ENCODE measurements at places on chromosomes 7 and 10. TPM values are rescaled to one million over a fixed set of nuclear protein-coding genes. Genes with fewer than 3 reads are reported as not detected.
A peak's percentile ranks its signal among the peaks of the same experiment; 100 is the strongest.

GRCh38 chr10:123496996-123497660 lies 169.0 kb upstream of the GPR26 start:
- DNase-seq: no peak

Gene CRCP
- 38.3 TPM for total RNA-seq

- no peak for DNase-seq
Observed at GRCh38 chr7:50552139-50552538, 13.1 kb downstream of the DDC start.

DNA sequence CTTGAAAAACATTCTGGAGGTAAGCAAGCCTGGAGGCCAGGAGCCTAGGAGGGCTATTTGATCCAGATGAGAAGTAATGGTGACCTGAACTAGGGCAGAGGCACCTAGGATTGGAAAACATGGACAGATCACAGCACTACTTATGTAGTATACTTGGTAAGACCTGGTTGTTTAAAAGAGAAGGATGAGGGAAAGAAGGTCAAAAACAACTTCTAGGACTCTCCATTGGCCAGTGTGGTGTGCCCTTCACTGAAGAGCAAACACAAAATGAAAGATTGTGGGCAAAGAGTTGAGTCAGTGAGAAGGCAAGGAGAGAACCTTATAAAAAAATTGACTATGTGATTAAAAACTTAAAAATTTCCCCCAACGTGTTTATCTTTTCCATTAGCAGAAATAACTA lies 14.3 kb downstream of the ANKRD1 start:
- DNase-seq: no peak

GRCh38 chr7:108147031-108147563 lies 16.9 kb upstream of the LAMB4 start:
- DNase-seq: no peak

GRCh38 chr10:12400266-12400931 lies 51.1 kb downstream of the CAMK1D start:
- DNase-seq: no peak

DNA sequence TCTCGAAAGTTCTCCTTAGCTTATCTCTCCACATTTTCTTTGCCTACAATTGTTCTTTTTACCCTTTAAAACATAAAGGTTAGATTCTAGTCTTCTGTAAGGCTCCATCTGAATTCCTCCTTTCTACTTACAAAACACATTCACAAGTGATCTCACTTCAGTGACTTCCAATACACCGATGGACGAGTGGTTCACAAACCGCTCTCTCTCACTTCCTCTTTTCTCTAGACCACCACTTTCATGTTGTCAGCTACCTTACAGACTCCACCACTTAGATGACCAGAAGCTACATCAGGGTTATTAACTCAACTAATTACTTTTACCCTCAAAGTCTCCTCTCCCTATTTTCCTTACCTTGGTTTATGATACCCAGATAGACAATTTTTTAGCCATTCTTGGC lies 11.8 kb downstream of the MET start:
- no peak for DNase-seq

Gene TFR2
- total RNA-seq: 0.29 TPM

- no peak for DNase-seq
Observed at GRCh38 chr7:6165521-6166320, 106.7 kb downstream of the CYTH3 start.

DNA sequence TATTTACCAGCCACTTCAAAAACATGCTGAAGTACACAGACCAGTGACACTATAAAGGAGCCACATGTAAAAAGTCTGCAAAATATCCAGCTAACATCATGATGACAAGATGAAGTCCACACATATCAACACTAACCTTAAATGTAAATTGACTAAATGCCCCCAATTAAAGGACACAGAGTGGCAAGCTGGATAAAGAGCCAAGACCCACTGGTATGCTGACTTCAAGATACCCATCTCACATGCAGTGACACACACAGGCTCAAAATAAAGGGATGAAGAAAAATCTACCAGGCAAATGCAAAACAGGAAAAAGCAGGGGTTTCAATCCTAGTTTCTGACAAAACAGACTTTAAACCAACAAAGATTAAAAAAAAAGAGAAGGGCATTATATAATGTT lies 12.9 kb upstream of the C10orf88 start:
- no peak for DNase-seq

DNA sequence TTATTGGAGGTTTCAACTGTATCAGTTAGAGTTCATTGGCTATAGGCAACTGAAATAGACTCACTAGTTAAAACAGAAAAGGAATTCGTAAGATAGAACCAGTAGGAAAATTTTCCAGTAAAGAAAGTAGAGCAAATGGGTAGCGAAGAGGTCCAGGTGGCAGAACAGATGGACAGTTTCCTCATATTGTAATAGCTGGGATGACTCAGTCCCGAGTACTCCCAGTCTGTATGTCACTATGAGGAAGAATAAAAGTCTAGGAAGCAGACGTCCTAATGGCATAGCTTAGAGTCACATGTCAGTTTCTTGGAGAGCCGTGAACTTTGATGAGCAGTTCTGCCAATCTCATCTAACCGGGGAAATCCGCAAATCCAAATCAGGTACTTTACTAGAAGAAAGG lies 95.3 kb downstream of the RNF32 start:
- no peak for DNase-seq

DNA sequence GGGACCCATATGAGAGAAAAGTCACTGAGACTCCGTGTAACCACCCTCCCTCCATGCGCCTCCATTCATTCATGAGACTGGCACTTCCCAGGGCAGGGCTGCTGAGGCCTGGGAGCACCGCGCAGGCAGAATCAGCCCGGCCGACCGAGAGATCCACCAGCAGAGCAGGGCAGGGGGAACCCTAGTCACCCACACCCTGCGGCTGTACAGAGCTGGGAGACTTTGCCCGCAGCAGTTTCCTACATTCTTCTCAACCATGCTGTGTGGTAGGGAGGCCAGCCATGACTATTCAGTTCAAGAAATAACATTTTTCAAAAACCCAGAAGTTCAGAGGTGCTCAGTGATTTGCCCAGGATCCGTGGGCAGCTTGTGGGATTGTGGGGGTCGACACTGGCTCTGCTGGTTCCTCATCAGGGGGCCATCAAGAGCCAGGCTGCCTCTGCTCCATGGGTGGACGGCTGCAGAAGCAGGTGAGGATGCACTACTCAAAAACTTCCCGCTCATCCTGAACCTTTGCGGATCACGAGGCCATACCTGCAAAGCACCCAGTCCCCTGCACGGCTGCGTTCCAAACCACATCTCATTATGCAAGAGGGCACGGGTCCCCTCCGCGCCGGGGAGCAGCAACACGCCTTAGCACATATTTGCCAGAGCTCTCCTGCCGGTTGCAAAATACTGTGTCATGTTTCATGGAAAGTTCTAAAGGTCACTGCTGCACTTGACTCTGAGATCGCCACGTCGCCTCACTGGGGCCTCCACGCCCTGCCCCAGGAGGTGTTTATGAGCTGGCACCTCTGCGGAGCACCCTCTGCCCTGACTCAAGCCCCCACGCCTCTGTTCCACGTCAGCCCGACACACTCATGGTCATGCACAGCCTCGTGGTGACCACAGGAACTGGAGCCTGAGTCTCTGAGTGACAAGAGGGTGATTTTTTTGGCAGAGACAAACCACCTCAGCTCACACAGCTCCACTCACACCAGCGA lies 132.0 kb downstream of the PRKAG2 start:
- peak; percentile 93 for DNase-seq

Gene CRHR2
- not detected for total RNA-seq

- DNase-seq: no peak
Observed at GRCh38 chr7:27767374-27767773, 27.4 kb downstream of the TAX1BP1 start.

GRCh38 chr7:55309040-55309991 lies 55.8 kb upstream of the LANCL2 start:
- no peak for DNase-seq

DNA sequence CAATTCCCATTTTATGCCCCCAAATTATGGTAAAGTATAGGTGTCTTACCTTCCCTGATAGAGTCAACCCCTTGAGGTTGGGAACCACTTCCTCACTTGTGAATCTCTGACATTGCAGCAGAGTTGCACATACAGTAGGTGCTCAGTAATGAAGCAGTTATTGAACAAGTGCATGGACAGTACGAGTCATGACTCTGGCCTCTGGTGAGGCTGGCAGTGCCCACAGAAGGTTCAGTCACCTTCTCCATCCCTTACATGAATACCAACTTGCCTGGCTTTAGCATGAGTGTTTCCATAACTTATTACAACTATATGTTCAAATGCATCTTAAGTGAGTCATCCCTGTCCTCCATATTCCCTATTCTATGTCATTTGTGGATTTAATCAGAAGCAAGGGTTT lies 340.0 kb downstream of the ELMO1 start:
- DNase-seq: no peak

- DNase-seq: peak; percentile 84
Observed at GRCh38 chr7:93902777-93903423, 3.5 kb upstream of the GNGT1 start.

DNA sequence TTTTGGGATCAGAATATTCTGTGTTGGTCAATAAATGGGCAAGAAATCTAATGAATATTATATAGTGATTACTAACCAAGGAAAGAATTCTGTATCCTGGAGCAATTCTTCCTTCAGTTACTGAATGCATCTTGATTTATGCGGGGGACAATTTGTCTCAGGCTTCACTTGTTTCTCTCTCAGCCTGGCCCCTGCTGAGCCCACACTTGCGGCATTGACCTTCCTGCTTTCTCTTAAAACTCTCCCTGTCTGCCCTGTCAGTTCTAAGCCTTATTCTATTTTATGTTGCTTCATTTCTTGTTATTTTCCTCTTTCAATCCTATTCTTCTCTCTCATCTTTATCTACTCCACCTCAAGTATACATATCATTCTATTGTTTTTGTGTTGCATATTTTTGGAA lies 122.1 kb upstream of the TPK1 start:
- no peak for DNase-seq

- no peak for DNase-seq
Observed at GRCh38 chr10:28411648-28412047, 108.8 kb upstream of the MPP7 start.

- DNase-seq: no peak
Observed at GRCh38 chr7:36978461-36978860, 254.2 kb upstream of the AOAH start.

Gene CH25H
- not detected for total RNA-seq

DNA sequence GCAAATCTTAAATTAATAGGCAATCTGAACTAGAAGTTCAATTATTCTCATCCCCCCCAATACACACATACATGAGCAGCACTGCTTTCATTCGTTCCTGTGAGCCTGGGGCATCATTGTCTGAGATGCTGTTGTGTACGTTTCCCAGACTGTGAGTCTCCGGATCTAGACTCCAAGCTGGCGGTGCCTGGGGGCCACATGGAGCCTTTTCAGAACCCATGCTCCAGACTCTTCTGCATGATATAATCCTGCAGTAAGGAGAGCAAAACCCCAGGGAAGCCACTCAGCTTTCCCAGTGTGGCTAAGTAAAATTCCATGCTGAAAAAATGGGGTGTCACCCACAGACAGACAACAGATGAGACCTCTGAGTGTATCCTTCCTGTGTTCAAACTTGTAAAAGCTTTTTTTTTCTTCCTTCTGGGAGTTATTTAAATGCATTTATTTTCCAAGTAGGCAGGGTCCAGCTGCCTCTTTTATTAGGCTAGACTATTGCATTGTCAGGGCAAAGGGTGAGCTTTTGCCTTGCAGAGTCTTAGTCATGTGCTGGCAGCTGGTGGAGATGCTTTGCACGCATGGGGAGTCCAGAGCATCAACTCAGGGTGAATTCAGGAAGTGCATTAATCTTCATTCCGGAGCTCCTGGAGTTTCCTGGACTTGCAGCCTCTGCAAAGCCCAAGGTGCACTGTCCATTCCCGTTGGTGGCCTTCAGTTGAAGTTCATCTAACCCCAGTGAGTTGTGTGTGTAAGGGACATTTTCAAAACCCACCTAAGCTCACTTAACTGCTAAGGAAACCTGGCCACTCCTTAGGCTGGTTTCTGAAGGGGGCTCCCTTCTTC lies 185.7 kb upstream of the ADO start:
- DNase-seq: no peak

DNA sequence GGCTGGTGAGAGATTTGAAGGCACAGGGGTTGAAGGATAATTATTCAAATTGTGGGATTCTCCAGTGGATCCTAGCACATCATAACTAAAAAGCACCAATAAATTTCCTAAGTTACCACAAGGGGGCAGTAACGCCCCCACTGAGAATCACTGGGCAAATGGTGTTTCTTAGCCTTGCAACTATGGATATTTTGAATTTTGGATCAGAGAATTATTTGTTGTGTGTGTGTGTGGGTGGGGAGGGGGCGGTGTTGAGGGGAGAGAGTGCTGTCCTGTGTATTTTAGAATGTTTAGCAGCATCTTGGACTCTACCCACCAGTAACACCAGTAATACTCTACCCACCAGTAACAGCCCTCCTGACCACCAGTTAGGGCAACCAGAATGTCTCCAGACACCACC lies 63.3 kb upstream of the PRKG1 start:
- peak; percentile 65 for DNase-seq

GRCh38 chr10:58003945-58004344 lies 263.7 kb downstream of the IPMK start:
- no peak for DNase-seq

GRCh38 chr7:73827567-73828106 lies 3.2 kb upstream of the CLDN4 start:
- DNase-seq: peak; percentile 25

DNA sequence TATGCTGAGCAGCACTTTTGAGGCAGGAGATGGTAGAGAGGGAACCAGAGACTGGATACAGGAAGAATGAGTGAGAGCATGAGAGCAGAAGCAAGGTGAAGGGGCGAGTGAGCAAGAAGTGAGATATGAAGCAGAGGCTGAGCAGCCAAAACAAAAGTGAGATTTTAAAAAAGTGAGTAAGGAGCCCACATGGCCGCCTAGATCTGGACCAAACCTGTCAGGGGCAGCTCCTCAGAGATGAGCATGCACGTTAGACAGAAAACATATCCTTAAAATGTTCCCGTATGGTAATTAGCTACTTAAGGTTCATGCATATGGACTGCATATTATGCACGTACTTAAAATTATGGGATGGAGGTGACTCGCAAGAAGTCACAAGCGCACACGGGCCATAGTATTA lies 22.5 kb downstream of the TMEM176A start:
- DNase-seq: no peak

Gene ZNF33A
- total RNA-seq: 7.8 TPM

GRCh38 chr7:92417913-92418312 lies 29.4 kb upstream of the GATAD1 start:
- DNase-seq: peak; percentile 45

Gene MYL10
- 1.1 TPM for total RNA-seq

Gene ZNF467
- 0.13 TPM for total RNA-seq

GRCh38 chr10:5557799-5558771 lies 33.3 kb downstream of the CALML3 start:
- no peak for DNase-seq

Gene LIPF
- total RNA-seq: not detected

All from SK-MEL-5 (cell line).